ENCODE measurements at places on chromosomes 7 and 10.

DNA sequence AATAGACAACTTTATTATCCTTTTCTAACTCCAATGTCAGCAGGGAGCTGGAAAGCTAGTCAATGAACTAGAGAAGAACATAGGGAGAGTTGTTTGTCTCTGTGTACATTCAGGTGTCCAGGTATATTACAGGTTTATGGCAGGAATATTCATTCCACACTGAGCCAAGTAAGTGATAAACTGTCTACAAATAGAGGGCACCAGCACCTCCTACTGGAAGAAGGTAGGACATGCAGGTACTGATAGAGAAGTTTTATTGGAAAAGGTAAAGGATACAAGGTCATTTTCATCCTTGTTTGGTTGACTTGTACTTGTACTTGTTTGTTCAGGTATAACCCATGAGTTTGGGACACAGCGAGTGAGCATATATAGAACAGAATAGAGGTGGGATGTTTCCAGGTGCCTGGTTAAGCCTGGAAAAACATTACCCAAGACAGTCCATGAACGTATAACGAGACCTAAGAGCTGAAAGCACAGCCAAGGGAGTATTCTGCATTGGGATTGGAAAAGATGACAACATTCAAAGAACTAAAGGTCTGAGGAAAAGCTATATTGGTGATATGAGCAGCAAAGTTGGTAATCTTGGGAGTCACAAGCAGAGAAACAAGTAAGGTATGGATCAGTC is 61.4 kb upstream of the PPP1R3C start:
- DNase-seq, result no peak

DNA sequence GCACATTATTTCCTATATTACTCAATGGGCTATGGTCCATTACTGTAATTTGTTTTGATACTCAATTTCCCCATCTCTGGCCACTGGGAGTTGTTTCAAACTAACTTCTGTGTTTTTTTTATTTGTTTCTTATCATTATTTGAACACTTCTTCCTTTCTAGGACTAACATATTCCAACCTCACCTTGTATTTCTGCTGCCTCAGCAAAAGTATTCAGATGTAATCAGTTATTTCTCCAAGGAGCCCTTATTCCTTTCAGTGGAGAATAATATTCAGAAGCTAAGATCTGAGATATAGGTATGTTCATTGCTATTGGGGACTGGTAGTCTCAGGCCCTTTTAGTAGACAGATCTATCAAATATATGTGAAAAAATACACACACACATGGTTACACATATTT is 36.9 kb downstream of the TMEM168 start:
- DNase-seq, result no peak

- DNase-seq, result peak; percentile 68
Observed at GRCh38 chr7:99624484-99624883, 7.7 kb downstream of the ZSCAN25 start.

DNA sequence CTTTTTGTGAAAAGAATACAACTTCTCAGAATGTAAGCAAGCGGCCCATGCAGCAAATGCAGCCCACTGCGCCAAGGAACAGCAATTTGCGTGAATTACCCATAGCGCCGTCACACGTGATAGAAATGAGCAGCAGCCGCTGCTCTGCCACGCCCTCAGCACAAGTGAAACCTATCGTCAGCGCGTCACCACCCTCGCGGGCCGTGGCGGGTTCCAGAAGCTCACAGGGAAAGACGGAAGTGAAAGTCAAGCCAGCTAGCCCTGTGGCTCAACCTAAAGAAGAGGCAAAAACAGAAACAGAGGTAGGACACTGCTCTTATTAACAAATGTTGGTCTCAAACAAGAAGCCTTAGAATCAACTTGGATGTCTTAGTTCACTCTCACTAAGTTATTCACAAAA is 70.5 kb downstream of the SHH start:
- no peak for DNase-seq

- no peak for DNase-seq
Observed at GRCh38 chr7:24871770-24872169, 108.2 kb downstream of the OSBPL3 start.

DNA sequence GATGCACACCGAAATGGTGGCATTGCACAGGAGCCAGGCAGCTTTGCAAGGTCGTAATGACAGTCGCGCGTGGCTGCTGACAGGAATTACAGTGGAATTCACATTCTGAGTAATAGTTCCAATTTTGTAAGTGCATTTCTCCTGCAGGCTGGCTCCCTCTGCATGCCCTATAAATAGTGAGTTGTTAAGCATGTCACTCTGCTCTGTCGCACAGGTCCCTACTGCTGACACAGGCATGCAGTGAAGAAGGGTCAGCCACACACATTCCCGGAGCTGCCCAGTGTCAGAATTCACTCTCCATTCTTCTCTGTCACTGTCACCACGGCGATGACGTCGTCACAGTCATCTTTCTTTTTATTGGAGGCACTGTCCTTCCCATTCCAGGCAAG is 49.2 kb upstream of the SHH start:
- no peak for DNase-seq

DNA sequence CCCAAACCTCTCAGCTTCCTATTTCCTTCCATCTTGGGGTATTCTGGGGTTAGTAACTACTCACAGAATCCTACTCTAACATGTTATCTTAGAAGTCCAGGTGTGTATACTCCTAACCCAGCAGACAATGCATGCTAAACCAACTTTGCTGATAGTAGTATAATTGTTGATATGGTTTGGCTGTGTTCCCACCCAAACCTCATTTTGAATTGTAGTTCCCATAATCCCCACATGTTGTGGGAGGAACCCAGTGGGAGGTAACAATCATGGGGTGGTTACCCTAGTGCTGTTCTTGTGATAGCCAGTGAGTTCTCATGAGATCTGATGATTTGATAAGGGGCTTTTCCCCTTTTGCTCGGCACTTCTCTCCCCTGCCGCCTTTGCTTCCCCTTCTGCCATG is 135.1 kb downstream of the CHRM2 start:
- DNase-seq, result no peak

Measured in activated CD8-positive, alpha-beta memory T cell treated with anti-CD3 and anti-CD28 coated beads, Interleukin-2, amount 50 U/mL, for 4 hours (primary cell).